SW 1271 (cell line): ENCODE measurements at places on chromosomes 7 and 10.

- no peak for DNase-seq
Measured at GRCh38 chr7:67487316-67487715, 490.7 kb downstream of the TYW1 start.

DNA sequence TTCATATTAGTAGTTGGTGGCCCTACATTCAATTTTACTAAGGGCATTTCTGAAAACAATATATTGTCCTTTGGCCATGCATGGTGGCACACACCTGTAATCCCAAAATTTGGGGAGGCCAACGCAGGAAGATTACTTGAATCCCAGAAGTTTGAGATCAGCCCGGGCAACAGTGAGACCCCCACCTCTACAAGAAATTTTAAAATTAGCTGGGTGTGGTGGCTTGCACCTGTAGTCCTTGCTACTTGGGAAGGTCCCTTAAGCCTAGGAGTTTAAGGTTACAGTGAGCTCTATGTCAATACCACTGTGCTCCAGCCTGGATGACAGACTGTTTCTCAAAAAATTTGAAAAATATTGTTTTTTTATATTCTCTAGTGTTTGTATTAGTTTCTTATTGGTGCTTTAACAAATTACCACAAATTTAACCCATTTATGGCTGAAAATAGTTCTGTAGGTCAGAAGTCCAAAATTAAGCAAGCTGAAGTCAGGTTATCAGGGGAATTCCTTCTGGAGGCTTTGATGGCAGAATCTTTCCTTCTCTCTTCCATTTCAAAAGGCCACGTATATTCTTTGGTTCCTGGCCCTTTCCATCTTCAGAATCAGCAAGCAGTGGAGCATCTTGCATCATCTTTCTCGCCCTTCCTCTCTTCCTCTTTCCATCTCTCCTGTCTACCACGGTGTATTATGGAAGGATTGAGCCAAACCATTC lies 12.4 kb downstream of the CBX3 start:
- no peak for DNase-seq

GRCh38 chr7:156220701-156221100 lies 408.4 kb upstream of the SHH start:
- no peak for DNase-seq

DNA sequence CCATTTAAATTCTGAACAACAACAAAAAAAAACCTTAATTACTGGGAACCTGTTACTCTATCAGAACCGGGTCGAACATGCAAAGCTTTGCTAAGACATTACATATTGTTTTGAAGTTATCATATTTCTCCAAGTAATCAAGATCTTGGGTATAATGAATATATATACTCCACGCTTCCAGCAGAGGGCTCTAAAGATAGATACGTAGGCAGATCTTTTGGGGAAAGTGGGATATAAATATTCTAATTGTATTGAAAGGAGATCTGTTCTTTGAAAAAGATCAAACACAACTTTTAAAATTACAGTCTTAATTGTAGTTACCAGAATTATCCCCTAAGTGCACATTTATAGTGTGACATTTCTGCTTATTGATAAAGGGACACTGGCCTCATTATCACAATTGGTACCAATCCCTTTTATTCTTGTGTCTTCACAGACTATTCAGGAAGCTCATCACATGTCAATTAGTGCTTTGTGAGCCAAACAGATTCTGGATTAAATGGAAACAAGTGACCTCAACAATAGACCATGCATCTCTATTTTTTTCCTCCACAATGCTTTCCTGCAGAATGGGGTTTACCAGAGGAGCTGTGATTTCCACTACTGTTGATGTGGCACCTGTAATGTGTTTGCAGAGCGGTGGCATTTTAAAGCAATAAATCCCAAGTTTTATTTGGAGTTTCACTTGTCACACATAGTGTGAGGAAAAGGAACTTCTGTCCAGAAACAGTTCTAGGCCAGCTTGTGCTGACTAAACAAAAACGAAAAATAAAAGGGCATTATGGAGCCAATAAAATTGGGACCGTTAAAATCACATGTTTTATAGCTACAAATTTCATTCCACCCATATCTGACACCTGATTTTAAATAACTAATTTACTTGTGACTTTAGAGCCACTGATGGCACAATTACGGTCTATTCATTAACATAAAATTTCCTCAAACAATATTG lies 122.4 kb downstream of the CTTNBP2 start:
- peak; percentile 7 for DNase-seq

GRCh38 chr10:69218831-69219230 lies 1.3 kb upstream of the HKDC1 start:
- no peak for DNase-seq

DNA sequence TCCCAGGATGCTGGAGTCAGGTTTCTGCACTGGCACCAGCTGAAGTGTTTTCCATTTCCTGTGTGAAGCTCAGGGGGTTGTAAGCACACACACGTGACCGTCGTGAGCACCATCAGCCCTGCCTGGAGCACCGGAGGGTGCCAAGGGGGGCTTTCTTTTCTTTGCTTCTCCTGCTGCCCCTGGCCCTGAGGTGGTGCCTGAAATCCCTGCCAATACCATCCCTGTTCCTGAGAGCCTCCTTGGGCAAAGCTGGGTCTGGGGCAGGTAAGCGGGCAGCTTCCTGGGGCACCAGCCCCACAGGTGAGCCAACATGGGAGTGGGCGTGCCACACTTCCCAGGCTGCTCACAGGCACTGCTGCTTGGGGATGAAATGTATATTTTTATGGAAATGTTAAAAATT lies 593.6 kb downstream of the DNAJB6 start:
- DNase-seq: no peak

GRCh38 chr7:162632-163297 lies 29.6 kb upstream of the FAM20C start:
- DNase-seq: no peak

GRCh38 chr10:110493832-110494426 lies 3.8 kb upstream of the DUSP5 start:
- DNase-seq: no peak

DNA sequence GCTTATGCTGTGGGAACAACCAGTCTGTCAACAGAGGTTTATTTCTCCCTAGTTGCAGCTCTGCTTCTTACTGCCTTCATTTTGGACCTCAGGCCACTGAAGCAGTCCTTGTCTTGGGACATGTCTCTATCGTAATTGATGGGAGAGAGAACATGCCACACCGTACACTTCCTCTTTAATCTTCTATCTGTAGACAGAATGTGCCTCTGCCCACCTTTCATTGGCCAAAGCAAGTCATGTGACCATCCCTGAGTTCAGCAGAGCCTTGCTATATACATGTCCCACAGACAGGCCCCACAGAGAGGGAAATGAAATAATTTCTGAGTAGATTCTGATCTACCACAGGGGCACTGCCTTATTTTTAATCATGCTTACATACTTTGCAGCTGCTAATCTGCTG lies 98.0 kb downstream of the KCND2 start:
- no peak for DNase-seq

DNA sequence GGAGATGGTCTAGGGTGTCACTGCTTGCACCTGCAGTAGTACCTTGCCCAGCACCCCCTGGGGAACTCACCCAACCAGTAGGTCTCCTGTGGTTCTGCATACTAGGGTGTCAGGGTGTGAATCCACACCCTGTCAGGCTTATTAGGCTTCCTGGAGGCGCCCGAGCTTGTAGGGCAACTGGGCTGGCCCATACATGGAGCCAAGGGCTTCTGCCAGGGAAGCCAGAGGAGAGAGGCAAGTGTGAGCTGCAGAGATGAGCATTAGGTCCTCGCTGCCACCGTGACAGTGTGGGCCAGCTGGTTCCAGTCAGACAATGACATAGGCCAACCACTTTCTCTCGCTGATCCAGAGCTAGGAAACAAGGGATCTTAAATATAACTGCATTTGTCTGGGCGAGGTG lies 11.2 kb downstream of the MXI1 start:
- no peak for DNase-seq

GRCh38 chr7:32618987-32619386 lies 123.7 kb downstream of the AVL9 start:
- no peak for DNase-seq

GRCh38 chr7:32145911-32146310 lies 75.7 kb upstream of the PDE1C start:
- no peak for DNase-seq

GRCh38 chr10:58052772-58053171 lies 214.9 kb downstream of the IPMK start:
- no peak for DNase-seq

DNA sequence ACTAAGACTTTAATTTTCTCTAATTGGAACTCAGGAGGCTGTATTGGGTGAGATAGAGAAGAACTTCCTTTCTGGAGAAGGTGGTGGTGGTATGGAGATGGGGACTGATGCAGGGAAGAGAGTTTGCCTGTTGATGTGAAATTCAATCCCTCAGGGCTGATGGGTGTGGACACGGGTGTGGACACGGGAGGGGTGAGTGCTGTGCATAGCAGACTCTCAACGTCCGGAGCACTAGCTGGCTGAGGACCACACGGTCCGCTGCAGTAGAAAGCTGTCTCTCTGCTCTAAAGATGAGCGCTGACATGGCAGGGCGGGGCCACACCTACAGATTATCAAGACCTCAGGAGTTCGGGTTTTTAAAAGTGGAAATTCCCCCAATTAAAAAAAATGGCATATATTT lies 148.5 kb upstream of the PITRM1 start:
- no peak for DNase-seq

DNA sequence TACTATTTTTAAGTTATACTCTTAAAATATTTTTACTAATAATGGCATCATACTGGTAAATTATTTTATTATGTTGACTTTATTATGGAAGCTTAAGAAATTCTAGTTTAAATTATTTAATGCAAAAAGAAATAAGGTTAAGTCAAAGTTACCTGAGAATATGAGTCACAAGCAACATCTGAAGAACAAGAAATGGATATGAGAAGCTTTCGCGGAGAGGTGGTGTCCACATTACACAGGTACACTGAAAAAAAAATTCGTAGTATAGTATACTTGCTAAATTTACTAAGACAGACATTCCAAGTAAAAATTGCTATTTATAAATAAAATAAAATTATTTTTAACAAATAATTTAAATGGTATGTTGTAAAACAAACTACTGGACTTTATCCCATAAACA lies 143.8 kb downstream of the AVL9 start:
- no peak for DNase-seq

DNA sequence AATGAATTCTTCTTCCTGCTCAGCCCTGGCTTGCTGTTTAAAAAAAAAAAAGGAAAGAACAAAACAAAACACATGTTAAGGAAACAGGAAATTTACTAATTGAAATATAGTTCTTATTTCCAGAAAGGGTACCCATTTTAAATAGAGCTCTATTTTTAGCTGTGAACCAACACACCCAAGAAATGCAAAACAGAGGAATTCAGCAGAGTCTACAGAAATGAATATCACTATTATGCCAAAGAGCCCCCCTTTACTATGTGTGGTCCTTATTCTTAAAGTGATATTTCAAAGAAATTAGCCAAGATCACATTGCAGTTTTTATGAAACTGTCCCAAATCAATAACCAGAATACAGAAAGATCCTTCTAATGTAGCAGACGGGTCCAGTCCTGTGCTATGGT lies 53.7 kb downstream of the CCDC6 start:
- DNase-seq: no peak

DNA sequence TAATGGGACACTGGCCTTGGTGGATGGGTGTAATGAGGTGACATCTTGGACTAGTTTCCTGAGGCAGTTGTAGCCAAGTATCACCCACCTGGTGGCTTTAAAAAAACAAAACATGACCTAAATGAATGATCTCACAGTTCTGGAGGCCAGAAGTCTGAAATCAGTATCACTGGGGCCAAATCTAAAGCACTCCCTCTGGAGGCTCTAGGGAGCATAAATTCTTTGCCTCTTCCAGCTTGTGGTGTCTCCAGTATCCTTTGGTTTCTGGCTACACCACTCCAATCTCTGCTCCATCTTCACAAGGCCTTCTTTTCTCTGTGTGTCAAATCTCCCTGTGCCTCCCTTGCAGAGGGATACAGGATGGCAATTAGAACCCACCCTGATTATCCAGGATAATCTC lies 342.9 kb downstream of the CALN1 start:
- no peak for DNase-seq

- no peak for DNase-seq
Measured at GRCh38 chr10:85901599-85901998, 465.0 kb downstream of the GRID1 start.

DNA sequence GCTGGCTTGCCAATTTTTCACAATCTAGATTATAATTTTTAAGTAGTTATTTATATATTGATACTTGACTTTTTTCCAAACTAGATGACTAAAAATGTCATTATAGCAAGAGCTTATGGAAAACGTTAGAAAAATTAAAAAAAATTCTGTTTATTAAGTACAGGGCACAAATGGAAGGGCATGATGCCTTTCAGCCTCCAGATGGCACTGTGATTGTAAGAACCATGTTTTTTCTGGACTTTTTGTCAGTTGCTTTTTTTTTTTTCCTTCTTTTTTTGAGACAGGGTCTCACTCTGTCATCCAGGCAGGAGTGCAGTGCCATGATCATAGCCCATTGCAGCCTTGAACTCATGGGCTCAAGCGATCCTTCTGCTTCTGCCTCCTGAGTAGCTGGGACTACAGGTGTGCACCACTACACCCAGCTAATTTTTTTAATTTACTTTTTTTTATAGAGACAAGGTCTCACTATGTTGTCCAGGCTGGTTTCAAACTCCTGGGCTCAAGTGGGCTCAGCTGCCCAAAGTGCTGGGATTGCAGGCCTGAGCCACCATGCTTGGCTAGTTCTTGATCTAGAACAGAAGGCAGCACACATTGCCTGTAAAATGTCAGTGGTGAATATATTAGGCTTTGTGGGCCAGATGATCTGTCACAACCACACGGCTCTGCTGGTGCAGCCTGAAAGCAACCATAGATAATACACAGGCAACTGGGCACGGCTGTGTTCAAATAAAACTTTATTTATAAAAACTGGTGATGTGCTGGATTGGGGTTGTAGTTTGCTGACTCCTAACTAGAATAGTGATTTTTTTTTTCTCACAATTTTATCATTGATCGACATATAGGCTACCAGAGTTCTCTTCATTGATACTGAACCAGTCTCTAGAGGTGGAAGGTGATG lies 27.4 kb downstream of the UCMA start:
- DNase-seq: no peak

- DNase-seq: no peak
Measured at GRCh38 chr7:727104-727805, at the start of gene PRKAR1B. TSS of gene PRKAR1B (minus strand) at chr7:727281. CDS start at chr7:711505, 15,776 bp downstream.

DNA sequence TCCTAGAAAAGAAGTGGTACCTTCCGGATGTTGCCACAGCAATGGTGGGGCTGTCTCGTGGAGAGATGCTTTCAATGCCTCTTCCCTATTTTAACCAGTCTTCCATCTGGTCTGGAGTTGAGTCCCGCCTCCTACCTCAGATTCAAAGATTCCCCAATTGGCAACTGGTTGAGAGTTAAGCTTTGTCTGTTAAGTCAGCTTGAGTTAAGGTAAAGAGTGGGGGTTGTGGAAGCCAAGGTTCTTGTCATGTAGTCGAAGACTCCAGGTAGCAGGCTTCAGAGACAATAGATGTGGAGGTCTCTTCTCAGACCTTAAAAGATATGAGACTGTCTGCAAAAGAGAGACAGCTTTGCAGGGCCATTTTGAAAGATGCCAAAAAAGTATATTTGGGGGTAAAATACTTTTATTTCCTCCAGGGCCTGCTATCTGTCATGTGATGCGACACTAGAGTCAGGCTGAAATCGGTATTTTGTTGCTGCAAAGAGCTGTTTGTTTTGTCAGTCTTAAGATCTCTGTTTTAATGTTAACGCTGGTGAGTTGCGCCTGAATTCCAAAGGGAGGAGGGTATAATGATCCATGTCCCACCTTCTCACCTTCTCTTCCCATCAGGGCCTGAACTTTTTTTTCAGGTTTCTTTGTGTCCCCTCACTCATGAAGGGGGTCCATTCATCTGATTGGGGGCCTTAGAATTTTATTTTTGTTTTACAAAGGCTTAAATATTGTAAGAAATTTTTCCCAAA lies 40.4 kb upstream of the SCIN start:
- no peak for DNase-seq

GRCh38 chr10:114894911-114895310 lies 43.1 kb upstream of the TRUB1 start:
- DNase-seq: no peak

- no peak for DNase-seq
Measured at GRCh38 chr7:3911685-3912084, 610.6 kb downstream of the SDK1 start.
